ENCODE measurements at places on chromosomes 3 and 15.

DNA sequence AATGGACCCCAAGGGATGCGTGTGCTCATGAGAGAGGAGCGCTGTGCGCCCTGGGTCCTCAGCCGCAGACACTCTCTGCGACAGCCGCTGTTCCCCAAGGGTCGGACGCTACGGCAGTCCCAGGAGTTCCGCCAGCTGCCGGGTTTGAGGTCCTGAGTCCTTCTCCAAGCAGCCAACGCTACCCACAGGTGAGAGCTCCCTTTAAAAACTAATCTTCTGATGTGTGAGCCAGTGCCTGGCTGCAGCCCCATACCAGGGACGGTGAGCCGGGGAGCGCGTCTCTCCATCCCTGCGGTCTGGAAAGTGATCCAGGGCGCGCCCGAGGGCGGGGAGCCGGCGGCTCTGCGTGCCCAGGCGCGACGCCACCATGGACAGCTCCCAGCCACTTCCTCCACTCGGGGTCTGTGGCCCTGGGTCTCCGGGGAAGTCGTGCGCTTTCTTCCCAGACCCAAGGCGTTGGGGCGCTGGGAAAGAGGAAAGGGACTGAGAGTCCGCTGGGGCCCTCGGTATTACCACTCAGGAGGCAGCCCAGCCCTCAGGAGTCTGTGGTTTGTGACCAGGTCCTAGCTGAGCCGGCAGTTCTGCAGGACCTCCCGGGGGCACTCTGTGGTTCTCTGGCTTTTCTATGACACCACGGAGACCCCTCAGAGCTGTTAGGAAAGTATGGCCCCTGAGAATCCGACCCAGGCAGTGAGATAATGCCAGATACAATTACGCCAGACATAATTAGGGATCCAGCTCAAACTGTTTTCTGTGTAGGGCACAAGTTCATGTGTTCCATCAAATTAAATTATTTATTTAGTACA is 1.4 kb downstream of the CEMIP start:
- peak overlapping the region; percentile 46 for H3K4me3 ChIP-seq
- no peak for DNase-seq
- H3K4me1 ChIP-seq: peaks cover 9% of the 10 kb centered on the region
- peaks cover 2% of the 10 kb centered on the region for H3K36me3 ChIP-seq
- H3K27me3 ChIP-seq: peaks cover 64% of the 10 kb centered on the region
- H3K27ac ChIP-seq: no peak overlapping the region

- H3K27me3 ChIP-seq: no peaks in the 10 kb centered on the region
- no peak for DNase-seq
- peaks cover 25% of the 10 kb centered on the region for H3K36me3 ChIP-seq
- H3K4me1 ChIP-seq: peaks cover 28% of the 10 kb centered on the region
- no peak overlapping the region for H3K27ac ChIP-seq
Observed at GRCh38 chr3:120094776-120095225, 554 bp upstream of the GSK3B start.

DNA sequence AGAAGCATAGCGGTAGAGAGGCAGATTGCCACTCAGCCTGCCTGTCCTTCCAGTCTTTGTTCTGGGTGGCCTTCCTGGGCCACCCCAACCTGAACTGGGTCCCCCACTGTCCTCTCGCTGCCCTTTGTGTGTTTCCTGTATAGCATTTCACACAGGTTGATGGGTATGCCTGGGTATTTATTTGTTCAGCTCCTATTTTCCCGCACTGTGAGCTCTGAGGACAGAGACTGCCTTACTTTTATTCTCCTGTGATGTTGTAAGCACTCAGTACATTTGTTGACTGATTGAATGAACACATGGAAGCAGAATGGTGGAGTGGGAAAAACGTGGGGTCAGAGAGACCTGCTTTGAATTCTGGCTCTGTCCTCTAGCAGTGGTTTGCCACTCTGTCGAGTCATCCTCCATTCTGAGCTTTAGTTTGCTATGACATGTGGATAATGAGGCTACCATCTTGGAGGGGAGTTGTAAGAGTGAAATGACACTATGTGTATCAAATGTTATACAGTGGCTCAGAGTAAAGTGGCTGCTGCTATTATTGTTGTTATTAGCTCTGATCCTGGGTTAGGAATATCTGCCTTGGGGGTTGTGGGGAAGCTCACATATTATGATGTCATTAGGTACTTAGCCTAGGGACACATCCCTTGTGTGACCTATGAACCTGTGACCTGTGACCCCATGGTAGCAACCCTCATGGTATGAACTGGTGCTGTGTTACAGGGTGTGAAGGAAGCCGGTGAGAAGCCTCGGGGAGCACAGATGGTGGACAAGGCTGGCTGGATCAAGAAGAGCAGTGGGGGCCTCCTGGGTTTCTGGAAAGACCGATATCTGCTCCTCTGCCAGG is 6.4 kb downstream of the PLEKHO2 start:
- peaks cover 74% of the 10 kb centered on the region for H3K4me1 ChIP-seq
- peak overlapping the region; percentile 5 for H3K4me3 ChIP-seq
- DNase-seq: no peak
- peaks cover 32% of the 10 kb centered on the region for H3K36me3 ChIP-seq
- H3K27ac ChIP-seq: no peak overlapping the region
- no peaks in the 10 kb centered on the region for H3K27me3 ChIP-seq

DNA sequence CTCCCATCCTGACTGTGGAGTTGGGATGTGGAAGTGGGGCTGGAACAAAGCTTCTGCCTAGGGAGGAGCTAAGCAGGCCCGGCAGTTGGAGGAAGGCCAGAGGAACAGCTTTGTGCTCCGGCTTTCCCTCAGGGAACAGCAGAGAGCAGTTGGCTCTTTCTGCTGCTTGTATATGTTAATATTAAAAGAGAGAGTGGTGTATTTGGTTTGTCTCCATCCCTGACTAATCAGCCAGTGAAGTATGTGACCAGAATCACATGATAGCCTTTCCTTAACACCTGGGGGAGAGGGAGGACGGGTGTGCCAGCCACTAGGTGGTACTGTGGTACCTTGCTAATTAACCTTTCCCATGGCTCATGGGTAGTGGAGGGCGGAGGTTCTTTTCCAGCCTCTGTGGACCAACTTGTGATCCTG is 10.0 kb downstream of the EIF2B5 start:
- peaks cover 20% of the 10 kb centered on the region for H3K36me3 ChIP-seq
- no peak for DNase-seq
- no peak overlapping the region for H3K27ac ChIP-seq
- H3K4me1 ChIP-seq: no peaks in the 10 kb centered on the region
- no peaks in the 10 kb centered on the region for H3K27me3 ChIP-seq
- H3K4me3 ChIP-seq: no peak overlapping the region

- H3K36me3 ChIP-seq: no peaks in the 10 kb centered on the region
- no peak overlapping the region for H3K27ac ChIP-seq
- no peak for DNase-seq
- peaks cover 15% of the 10 kb centered on the region for H3K27me3 ChIP-seq
- H3K4me1 ChIP-seq: no peaks in the 10 kb centered on the region
Observed at GRCh38 chr15:61084944-61085367, 144.1 kb downstream of the RORA start.

DNA sequence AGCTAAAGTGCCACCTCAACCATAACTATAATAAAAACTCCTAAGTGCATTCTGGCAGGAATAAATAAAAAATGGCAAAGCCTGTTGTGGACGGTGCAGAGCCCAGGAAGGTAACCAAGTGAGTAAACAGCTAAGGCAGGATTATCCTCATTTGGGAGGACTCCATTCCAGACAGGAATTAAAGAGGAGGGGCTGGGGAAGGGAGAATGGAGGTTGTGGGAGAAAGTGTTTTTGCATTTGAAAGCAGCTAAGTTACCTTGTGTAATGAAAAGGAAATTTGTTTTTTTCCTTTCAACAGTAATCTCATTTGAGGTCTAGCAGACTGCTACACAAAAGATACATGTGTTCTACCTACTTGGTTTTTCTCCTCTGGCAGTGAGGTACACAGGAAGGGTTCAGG is 248.5 kb downstream of the TIGIT start:
- peaks cover 7% of the 10 kb centered on the region for H3K4me1 ChIP-seq
- H3K27ac ChIP-seq: no peak overlapping the region
- no peaks in the 10 kb centered on the region for H3K27me3 ChIP-seq
- H3K36me3 ChIP-seq: peaks cover 4% of the 10 kb centered on the region
- H3K4me3 ChIP-seq: no peak overlapping the region

DNA sequence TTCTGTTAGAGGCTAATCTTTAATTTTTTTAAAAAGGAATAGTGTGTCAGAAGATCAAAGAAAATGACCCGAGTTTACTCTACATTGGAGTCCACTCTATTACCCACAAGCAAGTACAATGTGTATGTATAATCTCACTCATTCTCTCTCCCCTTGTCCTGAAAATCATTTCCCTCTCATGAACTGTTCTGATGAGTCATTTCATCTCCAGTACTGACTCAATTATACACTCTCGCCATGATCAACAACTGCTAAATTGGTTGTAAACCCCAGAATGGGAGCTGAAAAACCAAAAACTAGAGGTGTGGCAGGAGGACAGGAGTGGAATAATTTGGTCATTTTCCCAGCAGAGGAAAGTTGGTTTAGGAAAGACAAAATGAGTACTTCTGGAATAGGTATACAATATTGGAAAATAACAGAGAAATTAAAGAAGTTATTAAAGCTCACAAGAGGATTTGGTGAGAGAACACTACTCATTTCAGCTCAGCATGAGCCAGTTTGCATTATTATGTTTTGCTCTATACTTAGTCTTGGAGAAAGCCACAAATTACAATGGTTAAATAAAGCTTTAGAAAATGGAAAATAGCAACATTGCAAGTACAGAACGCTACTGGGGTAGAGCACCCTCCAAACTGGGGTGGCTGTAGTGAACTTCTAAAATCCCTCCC is 144.3 kb upstream of the PFN2 start:
- no peak overlapping the region for H3K4me3 ChIP-seq
- H3K36me3 ChIP-seq: no peaks in the 10 kb centered on the region
- no peak overlapping the region for H3K27ac ChIP-seq
- no peak for DNase-seq
- peaks cover 35% of the 10 kb centered on the region for H3K27me3 ChIP-seq

DNA sequence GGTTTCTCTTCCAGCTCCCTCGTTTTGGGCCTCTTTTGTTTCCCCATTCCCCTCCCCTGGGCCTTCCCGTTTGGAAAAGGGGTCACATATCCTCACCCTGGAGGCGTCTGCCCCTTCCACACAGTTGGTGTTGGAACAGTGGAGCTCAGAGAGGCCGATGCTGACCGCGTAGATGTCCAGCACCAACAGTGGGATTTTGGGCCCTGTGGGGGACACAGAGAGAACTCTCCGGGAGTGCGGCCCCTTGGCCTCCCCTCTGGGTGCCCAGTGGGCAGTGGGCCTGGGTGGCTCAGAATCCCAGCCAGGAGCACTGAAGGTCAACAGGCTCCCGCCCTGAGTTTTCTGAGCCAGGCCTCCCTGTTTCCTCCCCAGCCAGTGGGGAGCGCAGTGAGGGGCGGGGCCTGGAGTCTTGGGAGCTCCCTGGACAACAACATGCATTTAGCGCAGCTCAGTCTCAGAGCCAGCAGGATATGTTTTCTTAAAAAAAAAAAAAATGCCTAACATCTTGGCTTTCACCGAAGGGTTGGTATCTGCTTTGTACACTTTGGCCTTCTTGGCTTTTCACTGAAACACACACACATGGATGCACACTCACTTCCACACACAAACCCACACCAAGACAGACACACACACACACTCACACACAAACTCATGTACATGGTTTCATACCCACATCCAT is 670 bp upstream of the ISLR start:
- no peak overlapping the region for H3K27ac ChIP-seq
- DNase-seq: no peak
- H3K36me3 ChIP-seq: no peaks in the 10 kb centered on the region
- no peak overlapping the region for H3K4me3 ChIP-seq
- H3K4me1 ChIP-seq: no peaks in the 10 kb centered on the region

GRCh38 chr3:154345422-154346122 is 21.3 kb upstream of the DHX36 start:
- no peak overlapping the region for H3K4me3 ChIP-seq
- DNase-seq: no peak
- peaks cover 1% of the 10 kb centered on the region for H3K36me3 ChIP-seq
- peaks cover 54% of the 10 kb centered on the region for H3K27me3 ChIP-seq
- H3K27ac ChIP-seq: no peak overlapping the region

DNA sequence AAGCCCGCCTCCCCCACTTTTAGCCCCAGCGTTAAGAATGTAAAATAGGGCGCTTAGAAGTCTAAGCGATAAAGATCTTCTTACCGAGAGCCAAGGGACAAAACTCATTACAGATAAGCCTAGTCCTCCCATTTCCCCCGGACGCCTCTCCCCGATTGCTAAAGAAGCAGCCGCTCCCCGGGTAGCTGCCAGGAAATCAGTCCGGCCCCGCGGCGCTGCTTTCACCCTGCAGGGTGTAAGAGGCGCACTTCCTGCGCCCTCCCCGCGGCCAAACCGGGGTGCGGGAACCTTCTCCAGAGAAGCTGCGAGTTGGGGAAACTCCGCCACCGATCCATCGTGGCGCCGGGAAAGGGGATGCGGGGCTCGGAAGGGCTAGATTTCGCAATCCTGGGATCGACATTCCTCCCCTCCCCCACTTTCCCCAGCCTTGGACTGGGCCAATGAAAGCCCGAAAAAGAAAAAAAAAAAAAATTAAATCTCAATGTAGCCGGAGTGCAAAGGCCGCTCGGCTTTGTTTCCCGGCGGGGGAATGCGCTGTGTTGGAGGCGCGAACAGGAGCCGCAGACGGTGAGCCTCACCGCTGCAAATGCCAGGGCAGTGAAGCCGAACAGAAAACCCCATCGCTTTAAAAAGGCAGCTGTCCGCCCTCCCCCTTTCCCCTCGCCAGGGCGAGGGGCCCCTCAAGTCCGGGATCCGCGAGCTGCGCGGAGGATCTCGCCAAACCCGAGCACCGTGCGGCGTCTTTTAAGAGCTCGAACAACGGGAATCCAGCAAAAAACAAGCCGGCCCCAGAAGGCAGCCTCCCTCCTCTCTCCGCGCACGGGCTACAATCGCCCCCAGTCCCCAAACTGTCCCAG is 626 bp upstream of the PTPRG start:
- no peak overlapping the region for H3K27ac ChIP-seq
- H3K4me1 ChIP-seq: no peaks in the 10 kb centered on the region
- H3K27me3 ChIP-seq: peaks cover 63% of the 10 kb centered on the region
- H3K4me3 ChIP-seq: peak overlapping the region; percentile 4
- DNase-seq: no peak

GRCh38 chr3:161038725-161039124 is 66.4 kb downstream of the B3GALNT1 start:
- no peak for DNase-seq
- no peak overlapping the region for H3K4me3 ChIP-seq
- H3K27me3 ChIP-seq: no peaks in the 10 kb centered on the region
- H3K4me1 ChIP-seq: no peaks in the 10 kb centered on the region
- H3K27ac ChIP-seq: no peak overlapping the region

DNA sequence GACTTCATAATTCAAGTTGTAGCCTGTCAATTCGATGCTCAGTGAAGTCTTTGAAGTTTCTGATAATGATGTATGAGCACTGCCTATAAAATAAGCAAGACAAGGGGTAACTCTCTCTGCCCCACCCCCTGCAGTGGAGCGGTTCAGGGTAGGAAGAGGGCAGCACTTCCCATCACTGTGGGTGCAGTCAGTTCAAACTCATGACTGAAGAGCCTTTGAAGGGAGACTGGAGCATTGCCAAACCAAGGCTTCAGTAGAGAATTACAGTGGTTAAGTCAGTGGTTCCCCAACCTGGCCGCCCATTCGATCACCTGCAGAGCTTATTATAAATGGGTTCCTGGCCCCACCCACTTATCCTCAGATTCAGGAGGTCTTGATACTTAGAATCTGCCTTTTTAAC is 190.6 kb downstream of the SHQ1 start:
- DNase-seq: peak; percentile 13
- no peaks in the 10 kb centered on the region for H3K27me3 ChIP-seq
- H3K27ac ChIP-seq: no peak overlapping the region
- no peak overlapping the region for H3K4me3 ChIP-seq

Measured in central memory CD8-positive, alpha-beta T cell (primary cell).